ENCODE measurements at places on chromosomes 16 and 17.

GRCh38 chr16:4193920-4194319 is 48.0 kb downstream of the SRL start:
- no peak for DNase-seq

DNA sequence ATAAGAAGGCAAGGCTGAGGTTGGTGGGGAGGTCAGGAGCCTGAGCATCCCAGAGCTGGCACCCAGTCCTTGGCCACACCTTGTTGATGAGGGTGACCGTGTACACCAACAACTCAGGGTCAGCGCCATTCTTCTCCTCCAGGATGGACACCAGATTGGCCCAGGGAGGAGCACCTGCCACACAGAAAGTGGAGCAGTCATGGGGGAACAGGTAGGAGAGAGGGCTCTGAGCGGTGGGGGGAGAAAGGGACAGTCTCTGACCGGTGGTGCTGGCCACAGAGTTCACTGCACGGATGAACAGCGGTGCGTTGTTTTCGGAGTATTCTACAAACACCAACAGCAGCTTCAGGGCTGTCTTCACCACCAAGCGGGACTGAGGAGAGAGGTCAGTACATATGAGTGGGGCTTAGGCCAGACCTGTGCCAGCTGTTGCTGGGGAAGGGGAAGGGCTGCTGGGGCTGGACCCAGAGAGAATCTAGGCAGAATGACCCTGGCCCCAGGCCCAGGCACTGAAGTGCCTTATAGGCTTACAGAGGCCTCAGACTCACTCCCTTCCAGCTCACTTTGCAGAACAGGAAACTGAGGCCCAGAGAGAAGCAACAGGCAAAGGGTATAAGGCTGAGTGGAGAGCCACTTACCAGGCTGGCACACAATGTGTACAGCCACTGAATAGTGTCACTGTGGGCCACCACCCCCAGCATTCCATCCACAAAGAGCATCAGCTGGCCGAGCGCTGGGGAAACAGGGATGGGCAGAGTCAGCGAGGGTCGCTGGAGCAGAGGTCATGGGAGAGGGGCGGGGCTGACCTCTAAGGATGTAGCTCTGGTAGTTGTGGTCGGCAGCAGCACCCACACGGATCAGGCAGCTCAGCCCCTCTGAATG is 9.6 kb downstream of the FHOD1 start:
- no peak for DNase-seq

DNA sequence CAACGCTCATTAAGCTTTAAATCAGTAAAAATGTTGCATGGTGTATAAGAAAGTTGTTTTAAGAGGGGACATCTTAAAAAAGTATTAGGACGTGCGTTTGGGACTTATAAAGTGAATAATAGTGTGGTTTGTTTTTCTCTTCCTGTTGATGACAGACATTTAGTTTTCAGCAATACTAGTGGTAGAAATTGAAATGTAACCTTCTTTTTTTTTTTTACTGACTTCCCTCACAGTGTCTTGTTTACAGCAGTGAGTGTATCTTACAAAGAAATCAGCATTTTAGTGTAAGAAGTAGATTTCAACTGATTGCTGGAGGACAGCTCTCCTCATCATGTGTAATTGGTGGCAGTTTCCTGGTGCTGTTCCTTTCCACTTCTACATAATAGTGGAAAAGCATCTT is 39.6 kb downstream of the CYLD start:
- DNase-seq, result no peak

DNA sequence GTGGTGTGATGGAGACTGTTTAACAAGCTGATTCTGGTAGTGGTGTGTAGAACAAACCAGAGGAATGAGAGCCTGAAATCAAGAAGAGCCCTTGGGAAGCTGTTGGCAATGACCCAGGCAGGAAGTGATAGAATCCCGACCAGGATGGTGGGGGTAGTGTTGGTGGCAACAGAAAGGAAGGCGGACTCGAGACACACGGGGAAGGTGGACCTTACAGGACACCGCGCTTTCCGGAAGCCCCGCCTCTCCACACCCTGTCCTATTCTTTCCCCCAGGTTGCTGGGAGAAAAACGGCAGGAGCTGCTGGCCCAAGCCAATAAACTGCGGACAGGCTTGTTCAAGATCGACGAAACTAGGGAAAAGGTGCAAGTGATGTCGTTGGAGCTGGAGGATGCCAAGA is 30.0 kb upstream of the KDM6B start:
- no peak for DNase-seq

DNA sequence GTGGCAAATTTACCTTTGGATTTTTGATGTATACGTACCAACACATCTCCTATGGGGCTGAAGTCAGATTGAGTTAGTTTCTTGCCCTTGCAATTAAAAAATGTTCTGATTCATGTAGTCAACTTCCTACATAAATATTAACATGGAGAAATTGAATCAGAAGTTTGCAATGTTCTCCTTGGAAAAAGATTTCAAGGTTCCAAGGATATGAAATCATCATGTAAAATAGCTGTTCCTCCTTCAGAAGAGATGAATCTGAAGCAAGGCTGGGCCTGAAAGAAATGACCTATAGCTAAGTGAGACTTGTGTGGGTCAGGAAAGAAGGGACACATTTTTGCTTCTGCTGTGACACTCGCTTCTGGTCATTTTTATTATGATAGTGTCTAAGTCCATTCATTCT is 131.7 kb downstream of the RGS9 start:
- no peak for DNase-seq

DNA sequence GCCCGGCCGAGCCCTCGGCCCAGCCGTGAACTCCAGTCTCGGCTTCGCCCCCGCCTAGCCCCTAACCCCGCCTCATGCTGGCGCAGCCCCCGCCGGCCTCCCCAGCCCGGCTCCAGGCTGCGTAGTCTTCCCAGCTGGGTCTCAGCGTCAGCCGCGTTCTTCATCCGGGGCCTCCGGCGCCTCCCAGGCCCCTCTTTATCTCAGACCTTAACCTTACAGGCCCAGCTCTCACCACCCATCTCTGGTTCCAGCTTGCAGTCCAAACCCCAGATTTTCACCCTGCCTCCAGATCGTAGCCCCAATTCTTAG is at the start of gene PROCA1:
TSS of gene PROCA1 (minus strand) at position 166 of the 309 bp plus-strand sequence. CDS start 228 bp downstream, outside the sequence.
- no peak for DNase-seq

- no peak for DNase-seq
Measured at GRCh38 chr16:546909-547770, 13.1 kb upstream of the PRR35 start.

GRCh38 chr17:68697850-68698361 is 96.7 kb upstream of the FAM20A start:
- no peak for DNase-seq

DNA sequence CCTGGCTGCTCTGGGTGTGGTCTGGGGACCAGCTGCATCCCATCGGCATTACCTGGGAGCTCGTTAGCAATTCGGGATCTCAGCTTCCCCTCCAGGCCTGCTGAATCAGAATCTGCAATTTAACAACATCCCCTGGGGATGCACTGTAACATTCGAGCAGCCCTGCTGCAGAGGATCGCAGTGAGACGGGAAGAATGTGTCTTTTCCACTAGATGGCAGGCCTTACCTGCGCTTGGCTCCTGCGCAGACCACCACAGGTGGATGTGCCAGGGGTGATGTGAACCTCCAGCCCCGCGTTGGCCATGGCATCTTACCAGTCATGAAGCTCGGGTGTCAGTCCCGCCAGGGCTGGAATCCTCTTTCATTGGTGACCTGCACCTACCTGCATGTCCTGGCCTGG is 209.9 kb downstream of the PRKCB start:
- DNase-seq, result peak; percentile 1

GRCh38 chr17:17140590-17140980 is 65.5 kb downstream of the PLD6 start:
- no peak for DNase-seq

DNA sequence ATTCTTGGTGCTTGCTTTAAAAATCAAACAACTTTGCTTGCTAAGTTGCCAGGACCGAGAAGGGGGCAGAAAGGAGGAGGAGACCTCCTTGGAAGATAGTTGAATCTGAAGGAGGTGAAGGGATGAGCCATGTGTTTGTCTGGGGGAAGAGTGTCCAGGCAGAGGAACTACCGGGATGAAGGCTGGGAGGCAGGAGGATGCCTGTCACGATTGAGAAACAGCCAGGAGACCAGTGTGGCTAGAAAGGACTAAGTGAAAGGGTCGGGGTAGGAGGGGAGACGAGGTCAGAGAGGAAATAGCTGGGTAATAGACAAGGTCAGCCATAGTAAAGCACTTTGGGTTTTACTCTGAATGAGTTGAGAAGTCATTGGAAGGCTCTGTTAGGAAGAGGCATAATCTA is 38.9 kb upstream of the CSNK2A2 start:
- no peak for DNase-seq

DNA sequence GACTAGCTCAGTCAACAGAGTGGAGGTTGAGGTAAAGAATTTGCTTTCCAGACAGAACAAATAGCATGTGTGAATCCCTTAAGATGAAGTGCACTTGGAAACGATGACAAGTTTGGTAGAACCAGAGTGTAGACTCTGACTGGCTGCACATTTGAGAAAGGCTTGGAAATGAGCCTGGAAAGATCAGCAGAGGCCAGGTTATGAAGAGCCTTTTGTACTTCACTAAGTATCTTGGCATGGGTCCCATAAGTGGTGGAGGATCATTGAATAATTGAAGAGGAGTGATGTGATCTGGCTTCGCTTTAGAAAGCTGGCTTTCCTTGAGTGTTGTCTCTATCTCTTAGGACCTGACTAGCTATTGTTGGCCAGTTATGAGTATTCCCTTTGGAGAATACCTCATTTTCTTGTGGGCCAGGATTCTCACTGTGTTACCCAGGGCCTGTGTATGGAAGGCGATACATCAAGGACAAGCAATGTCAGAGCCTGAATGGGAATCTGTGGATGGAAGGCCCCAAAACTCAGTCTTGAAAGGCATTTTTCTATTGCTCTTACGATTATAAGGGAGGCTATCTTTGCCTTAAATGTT is 329.8 kb downstream of the UTP18 start:
- no peak for DNase-seq

DNA sequence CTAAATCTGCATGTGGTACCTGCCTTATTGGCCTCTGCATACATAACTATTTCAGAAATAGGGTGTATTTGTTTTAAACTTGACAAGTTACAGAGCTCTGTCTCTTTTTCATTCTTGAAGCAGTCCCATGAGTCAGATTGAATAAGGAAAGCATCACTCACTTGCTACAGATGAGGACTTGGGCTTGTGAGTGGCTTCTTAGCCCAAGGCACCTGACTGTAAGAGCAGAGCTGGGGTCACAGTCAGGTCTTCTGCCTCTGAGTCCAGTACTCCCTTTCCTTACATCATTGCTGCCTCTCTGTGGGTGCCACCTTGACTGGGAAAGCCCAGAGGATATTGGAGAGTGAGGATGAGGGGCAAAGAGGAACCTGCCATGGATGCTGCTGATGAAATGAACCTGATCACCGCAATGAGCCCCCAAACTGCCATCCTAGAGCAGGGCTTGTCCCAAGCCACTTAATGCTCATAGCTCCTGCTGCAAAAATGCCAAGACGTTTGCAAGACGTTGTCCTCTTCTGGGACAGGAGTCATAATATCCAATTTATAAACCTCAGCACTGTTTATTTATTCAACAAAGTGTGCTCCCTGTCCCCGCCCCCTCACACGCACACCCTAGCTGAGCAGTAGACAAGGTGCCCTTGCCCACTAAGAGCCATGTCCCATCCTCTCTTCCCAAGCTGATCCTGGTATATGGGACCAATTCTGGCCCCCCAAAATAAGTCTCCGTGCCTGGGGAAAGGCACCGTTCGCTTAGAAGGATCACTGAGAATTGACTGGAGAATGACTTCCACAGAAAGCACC is 74.1 kb downstream of the CCDC182 start:
- no peak for DNase-seq

GRCh38 chr17:46176975-46177374 is 16.3 kb downstream of the KANSL1 start:
- DNase-seq, result no peak

- DNase-seq, result no peak
Measured at GRCh38 chr16:50251375-50252081, 14.8 kb upstream of the ADCY7 start.

GRCh38 chr17:52823155-52823554 is 664.6 kb upstream of the CA10 start:
- no peak for DNase-seq

DNA sequence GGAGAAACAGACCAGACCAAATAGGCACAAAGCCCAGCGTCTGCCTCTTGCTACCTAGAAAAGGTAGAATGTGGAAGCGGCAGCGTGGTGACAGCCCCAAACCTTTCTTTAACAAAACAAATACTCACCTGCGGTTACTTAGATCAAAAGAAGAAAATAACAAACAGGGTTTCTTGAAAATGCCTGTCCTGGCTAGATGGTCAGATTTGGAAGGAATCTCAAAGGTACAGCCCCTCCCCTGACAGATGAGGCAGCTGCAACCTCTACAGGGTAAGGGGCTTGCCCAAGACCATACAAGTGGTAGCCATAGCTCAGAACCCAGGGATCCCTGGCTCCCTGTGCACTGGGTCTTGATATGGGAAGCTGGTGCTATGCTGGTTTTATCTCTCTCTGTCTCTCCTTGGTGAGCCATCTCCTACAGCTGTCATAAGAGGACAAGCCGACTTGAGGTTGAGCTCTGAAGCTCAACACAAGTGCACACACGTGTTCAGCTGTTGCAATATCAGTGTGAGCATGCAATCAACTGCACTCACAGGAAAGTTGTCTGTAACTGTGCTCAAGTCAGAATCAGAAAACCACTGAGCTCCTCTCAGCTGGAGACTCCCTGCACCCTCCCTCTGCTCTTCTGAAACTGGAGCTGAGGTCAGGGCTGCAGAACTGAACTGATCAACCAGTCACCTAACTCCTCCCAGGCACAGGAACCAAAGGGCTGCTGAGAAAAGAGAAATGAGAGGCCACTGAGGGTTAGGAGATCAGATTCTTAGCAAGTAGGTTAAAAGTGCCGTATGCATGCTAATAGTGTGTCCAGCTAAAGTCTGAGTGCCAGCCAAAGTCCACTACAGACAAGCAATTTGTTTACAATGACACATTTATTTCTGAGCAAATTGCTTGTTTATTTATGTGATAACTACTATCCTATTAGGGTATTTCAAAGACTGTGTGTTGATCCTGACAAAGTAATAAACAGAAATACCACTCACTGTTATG is 6.1 kb upstream of the RNF157 start:
- DNase-seq, result no peak

DNA sequence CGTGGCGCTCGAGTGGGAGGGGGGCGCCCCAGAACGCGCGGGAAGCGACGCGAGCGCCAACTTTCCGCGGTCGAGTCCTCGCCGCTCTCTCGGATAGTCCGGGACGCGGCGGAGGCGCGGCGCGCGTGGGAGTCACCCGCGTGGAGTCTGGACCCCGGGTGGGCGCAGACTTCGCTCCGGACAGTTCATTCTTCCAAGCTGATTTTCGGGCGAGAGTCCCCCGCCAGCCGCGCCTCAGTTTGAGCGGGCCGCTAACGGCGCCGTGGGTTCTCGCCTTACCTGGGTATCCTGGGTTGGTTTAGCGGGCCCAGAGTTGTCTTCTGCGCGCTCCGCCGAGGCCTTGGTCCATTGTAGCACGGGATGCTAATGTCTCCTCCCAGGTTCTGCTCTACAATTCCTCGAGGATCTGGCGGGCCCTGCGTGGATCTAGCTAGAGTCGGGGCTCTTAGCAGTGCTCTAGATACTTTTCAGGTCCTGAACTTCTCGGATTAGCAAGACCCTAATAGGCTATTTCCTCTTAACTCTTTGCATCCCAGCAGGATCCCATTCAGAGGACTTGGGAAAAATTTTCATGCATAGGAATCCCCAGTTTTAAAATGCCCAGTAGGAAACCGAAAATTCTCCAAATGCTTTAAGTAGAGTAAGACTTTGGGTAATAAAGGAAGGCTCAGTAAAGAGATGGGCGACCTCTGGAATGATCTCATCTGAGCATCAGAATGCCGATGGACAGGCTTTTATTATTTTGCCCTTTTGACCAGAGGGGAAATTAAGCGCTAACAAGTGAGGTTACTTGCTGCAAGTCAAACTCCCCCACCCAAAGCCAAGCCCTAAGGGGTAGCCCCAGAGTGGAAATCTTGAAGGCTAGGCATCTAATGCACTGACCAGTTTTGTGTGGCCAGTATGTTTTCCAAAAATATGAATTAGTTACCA is 537 bp upstream of the GJC1 start:
- DNase-seq, result no peak

Measured in SW 1271 (cell line).